ENCODE measurements at places on chromosomes 13 and 19.

DNA sequence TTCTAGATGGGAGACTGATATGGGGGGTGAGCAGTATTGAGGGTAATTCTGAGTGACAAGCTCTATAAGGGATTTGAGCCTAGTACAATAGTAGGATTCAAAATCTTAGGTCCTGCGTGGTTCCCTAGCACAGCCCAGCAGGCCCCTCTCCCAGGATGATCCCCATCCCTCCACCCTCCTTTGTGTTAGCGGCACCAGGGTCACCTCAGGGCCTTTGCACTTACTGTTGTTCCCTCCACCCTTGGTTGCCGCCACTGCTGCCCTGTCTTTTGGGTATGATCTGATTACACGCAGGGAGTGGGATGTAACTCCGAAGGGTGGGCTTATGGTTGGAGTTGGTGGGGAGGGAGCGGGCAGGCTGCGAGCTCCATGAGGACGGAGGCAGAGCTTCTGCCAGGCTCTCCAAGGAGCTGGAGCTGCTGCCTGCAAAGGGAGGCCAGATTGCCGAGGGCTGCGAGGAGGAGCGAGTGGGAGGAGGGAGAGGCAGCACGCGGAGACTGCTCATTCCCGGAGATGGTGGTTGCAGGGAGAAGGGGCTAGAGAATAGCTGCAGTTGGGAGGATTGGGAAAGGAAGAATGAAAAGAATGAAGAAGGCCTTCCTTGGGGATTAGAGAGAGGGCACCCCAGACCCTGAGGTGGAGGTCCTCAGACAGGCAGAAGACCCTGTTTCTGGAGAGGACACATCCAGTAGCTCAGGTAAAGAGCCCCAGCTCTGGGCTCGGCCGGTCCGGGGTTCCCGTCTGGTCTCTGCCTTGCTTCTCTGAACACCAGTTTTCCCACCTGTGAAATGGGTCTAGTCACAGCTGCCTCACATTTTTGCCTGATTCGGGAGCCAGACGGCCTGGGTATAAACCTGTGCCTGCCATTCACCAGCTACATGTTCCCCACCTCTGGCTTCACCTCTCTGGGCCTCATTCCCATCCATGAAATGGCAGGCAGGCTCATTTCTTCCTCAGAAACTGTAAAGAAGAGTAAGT lies 5.2 kb downstream of the NACC1 start:
- no peak for DNase-seq

DNA sequence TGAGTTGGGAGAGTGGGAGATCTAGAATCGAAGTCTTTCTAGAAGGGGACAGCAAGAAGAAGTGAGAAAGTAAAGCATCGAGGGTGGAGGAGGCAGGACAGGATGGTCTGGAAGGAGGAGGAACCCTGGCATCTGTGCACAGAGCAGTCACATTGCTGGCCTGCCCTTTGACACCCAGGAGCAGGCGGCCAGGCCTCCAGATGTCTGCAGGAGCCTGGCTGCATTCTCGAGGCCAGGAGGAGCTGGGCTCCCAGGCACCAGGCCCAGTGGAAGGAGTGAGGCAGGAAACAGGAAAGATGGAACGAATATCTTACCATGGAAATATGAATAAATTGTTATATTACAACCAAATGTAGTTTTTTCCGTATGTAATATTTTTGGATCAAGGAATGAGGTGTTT lies 27.7 kb upstream of the ARGLU1 start:
- DNase-seq = no peak

DNA sequence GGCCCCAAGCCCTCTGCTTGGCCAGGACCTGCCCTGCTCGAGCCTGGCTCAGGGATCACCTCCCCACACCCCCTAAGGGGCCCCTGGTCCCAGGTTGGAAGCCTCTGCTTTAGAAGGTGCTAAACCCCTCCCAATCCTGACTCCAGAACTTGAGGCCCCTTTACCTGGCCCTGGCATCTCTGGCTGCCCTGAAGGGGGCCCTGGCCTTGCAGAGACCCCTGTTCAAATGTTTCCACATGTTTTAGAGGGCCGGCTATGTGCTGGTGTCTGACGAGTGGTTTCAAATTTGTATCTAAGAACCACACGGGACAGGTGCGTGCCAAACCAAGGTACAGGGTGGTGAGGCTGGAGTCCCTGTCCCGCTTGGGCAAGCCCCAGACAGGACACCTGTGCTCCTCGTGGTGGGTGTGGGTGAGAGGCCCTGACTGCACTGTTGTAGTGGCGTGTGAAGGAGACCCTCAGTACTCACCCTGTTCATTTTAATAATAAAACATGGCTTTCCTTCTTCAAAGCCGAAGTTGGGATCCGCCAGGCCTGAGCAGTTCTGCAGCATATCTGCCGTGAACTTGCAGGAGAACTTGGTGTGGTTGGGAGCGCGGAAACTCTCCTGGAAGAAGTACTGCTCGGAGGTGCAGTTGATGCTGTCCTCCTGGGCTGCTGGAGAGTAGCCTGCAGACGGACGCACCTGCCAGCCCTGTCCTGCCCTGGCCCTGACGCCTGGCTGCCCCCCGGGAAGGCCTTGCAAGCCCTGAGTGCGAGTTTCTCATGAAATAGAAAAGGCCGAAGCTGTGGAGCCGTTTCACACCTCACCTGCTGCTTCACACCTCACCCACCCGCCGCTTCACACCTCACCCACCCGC lies 5.4 kb downstream of the ATP4B start:
- DNase-seq = no peak

DNA sequence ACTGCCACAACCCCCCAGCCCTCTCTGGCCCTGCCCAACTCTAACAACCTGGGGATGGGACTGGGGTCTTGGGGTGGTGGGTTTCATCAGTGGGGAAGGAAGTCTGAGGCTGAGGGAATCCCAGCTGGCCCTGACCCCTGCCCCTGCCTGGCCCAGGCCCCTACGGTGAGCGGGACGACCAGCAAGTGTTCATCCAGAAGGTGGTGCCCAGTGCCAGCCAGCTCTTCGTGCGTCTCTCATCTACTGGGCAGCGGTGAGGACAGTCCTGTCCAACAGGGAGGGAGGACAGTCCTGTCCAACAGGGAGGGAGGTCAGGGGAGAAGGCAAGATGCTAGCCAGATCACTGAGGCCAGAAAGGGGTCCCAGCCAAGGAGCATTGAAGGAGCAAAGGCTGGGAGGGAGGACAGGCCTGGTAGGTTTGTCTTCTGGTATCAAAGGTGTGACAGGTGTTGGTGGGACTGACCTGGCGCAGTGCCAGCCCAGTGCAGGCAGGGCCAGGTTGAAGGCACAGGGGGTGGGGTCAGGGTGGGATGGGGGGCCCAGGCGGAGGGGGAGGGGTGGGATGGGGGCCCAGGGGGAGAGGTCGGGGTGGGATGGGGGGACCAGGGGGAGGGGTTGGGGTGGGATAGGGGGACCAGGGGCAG lies 12.1 kb upstream of the LTBP4 start:
- DNase-seq = no peak

GRCh38 chr13:111503905-111504695 lies 183.7 kb downstream of the TEX29 start:
- no peak for DNase-seq

- DNase-seq = no peak
These were observed 19.9 kb downstream of the ZSWIM9 start for GRCh38 chr19:48190288-48190884.

GRCh38 chr13:99270518-99270917 lies 12.3 kb upstream of the GPR18 start:
- peak; percentile 62 for DNase-seq

- DNase-seq = peak; percentile 41
These were observed 5.7 kb downstream of the ATP4A start for GRCh38 chr19:35557539-35558399.

- DNase-seq = no peak
These were observed 47.5 kb downstream of the ATP11A start for GRCh38 chr13:112737294-112737693.

DNA sequence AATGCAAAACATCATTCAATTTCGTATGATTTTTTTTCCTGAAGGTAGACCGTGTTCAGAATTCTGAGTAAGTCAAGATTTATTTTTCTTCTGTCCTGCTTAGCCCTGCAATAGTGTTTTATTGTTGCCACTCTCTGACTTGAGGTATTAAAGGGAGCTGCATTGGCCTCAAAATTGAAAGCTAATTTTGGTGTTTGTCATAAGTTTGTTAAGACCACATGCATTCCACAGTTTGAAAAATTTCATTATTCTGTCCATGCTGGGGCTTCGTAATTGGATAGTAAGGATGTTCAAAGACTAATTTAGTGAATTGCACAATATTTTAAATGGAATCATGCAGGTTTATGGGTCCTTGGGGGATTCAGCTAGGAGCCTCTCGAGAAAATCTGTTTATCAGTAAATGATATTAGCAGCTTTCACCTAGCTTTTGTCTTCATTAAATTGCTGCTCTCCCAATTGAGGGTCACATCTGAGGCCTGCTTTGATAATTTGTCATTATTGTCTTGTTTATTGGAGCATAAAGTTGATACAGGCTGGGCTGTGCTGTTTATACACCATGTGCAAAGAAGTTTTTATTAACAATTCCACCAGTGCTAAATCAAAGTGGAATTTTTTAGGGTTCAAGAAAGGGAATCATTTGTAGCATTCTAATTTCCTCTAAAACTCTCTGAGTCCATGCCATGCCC lies 339.8 kb upstream of the OBI1 start:
- DNase-seq = no peak

- DNase-seq = peak; percentile 51
These were observed 1.8 kb downstream of the LSM4 start for GRCh38 chr19:18320865-18321733.

GRCh38 chr13:28885181-28885580 lies 65.0 kb downstream of the MTUS2 start:
- DNase-seq = no peak

DNA sequence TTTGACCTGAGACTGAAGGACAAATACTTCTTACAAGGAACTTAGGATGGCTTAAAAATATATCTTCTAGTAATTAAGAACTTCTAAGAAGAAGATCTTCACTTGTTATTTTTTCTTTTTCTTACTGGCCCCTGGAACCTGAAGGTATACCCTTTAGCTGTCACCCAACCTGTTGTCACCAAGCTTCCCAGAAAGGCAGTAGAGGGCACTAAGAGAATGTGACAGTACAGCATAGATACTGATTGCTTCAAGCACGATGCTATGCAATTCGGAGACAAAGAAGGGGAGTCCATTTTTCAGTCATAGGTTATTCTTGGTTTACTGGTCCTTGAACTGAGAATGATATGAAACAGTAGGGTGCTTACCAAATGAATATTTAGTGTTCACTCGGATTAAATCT lies 208.3 kb upstream of the PCDH9 start:
- peak; percentile 5 for DNase-seq

DNA sequence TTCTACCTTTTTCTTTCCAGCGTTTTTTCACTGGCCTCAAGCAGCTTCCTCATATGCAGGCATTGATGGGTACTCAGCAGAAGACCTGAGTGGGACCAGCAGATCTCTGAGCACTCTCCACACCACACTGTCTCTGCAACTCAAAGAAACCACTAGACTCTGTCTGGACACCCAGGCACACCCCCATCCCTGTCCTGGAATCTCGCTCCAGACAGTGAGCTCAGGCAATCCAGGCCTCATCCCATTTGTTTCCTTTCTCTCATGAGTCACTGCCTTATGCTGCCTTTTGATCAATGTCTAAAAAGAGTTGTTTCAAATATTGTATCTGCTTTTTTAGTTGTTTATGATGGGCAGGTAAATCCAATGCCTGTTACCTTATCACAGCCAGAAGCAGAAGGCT lies 19.7 kb upstream of the POP4 start:
- no peak for DNase-seq

GRCh38 chr19:56477429-56478338 lies 539 bp upstream of the ZNF667 start:
- peak; percentile 75 for DNase-seq

DNA sequence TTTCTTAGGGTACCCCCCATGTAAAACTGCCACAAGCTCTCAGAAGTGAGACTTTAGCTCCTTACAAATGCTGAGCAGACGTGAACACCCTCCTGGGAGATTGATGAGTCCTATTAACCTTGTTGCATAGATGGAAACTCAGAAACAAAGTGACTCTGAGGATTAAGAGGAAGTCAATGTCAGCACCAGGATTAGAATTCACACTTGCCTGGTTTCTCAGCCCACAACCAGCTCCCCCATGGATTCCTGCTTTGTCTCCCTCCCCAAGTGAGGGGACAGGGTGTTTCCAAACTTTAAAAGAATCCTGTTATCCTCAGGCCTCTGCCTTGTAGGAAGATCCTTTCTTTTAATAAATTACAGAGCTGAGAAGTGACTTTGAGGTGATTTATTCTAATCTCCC lies 324.4 kb downstream of the NDFIP2 start:
- peak; percentile 13 for DNase-seq

DNA sequence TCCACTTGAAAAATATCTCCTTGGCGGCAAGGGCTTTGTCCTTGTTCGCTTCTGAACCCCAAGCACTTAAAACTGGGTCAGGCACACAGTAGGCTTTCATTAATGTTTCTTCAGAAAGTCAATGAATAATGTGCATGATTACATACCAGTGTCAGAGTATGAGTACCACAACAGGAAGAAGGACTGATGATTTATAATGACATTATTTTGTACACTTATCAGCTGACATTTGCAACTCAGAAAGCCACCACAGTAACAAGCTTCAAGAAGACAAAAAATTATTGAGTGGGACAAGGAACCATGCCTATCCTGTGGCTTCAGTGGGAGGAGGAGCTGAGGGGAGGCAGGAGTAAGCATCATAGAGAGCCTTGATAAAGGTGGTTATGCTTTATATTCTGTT lies 10.0 kb downstream of the POLR1D start:
- DNase-seq = peak; percentile 33

- DNase-seq = no peak
These were observed 4.6 kb downstream of the RBM26 start for GRCh38 chr13:79401259-79402070.

DNA sequence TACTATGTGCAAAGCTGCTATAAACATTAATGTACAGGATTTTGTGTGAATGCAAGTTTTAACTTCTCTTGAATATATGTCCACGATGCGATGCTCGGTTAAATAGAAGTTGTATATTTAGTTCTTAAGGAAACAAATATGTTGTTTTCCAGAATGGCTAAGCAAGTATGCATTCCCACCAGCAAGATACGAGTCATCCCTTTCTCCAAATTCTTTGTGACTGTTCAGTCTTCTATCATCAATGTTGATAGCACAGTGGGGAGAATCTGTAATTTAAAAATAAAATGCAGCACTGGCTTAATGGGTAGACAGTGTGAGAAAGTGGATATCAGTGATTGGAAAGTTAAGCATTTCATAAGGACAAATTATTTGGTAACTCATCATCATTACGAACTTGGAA lies 1340.8 kb downstream of the PCDH9 start:
- no peak for DNase-seq

DNA sequence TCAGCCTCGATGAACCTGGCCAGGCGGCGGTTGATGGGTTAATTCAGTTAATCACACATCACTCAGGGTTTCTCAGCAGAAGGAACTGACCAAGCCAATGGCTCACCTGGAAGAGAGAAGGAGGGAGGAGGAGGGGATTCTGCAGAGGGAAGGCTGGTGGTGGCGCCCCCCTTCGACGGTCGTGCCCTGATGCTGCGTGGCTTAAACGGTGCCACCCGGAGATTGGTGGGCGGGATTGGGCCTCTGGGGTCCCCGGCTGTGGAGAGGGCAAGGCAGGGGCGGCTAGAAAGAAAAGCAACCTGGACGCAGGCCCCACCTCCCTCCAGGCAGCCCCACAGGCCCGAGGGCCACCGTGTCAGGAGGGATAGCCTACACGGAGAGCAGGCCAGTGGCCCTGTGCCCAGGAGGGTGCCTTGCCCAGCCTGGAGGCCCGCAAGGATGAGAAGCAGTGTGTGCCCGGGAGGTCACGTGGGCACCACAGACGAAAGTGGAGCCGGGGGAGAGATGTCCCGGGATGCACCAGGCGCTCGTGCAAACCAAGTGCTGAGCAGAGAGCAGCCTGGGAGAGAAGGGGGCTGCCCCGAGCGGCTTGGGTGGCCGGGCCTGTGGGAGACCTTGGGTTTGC lies 16.0 kb downstream of the CSNK1G2 start:
- no peak for DNase-seq

GRCh38 chr13:109285586-109285985 lies 500.8 kb downstream of the IRS2 start:
- no peak for DNase-seq

- no peak for DNase-seq
These were observed 1.1 kb downstream of the SUPT5H start for GRCh38 chr19:39446365-39447084.

Data from suppressor macrophage treated with lipopolysaccharide for 4 hours (primary cell).